ENCODE measurements at places on chromosomes 2 and 18. TPM values are rescaled to one million over a fixed set of nuclear protein-coding genes. Genes with fewer than 3 reads are reported as not detected.

GPR45 gene
- total RNA-seq, result not detected

CNGA3 gene
- total RNA-seq, result not detected

- DNase-seq, result no peak
Measured at GRCh38 chr2:153299809-153300208, 178.8 kb downstream of the RPRM start.

DNA sequence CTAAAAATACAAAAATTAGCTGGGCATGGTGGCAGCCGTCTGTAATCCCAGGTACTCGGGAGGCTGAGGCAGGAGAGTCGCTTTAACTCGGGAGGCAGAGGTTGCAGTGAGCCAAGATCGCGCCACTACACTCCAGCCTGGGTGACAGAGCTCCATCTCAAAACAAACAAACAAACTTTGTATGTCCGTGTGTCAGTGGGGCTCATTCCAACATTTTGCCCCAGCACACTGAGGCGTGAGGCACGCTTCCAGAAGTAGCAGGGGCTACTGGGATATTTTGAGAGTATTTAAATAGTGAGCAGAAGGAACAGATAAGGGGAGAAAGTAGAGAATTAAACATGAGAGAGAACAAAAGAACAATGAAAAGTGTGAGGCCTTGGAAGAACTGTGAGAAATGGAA lies 83.3 kb upstream of the TANK start:
- no peak for DNase-seq

DNA sequence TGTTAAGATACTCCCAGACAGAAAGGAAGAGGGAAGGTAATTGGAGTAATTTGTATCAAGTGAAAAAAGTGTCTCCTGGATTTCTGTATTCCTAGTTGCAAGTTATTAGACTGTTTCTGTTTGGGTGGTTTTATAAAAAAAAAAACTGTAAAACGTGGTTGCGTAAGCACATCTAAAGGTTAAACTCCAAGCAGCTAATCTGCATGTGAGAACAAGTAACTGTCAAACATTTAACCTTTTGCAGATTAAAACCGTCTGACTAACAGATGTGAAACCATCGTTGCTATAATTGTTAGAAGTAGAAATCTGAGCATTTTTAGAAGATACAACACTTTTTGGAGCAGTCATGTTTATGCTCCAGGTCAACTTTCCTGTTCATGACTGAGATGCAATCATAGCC lies 72.3 kb downstream of the AFF3 start:
- no peak for DNase-seq
